NCI-H146 (cell line): ENCODE measurements at places on chromosomes 11 and 22.
A peak's percentile ranks its signal among the peaks of the same experiment; 100 is the strongest.

DNA sequence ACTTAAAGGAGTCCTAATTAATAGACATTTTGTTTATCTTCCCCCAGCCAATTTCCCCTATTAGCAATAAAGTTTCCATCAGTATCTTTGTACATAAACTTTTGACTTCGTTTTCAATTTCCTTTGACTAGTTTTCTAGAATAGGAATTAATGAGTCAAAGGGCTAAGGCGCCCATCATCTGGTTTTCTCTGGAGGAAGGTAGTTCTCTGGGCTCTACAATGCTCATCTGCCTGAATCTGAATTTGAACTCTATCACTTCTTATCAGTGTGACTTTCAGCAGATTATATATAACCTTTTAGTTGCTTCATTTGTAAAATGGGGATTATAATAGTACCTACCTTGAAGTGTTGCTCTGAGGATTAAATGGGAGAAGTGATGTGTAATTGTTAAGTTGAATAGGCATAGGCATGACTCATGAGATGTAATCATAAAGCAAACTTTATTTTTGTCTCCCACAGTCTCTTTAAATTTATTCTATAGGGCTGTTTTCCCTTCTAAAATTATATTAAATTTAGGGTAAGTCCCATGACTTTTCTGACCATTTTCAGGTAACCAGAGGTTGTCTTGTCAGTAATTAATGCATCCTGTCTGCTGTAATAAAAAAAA lies 5.8 kb upstream of the TUB start:
- DNase-seq: no peak

GRCh38 chr11:112863305-112863704 lies 97.9 kb upstream of the NCAM1 start:
- DNase-seq: no peak

GRCh38 chr11:131056036-131056435 lies 139.8 kb upstream of the SNX19 start:
- no peak for DNase-seq

- DNase-seq: no peak
These were observed 5.7 kb upstream of the SIDT2 start for GRCh38 chr11:117172724-117173421.

DNA sequence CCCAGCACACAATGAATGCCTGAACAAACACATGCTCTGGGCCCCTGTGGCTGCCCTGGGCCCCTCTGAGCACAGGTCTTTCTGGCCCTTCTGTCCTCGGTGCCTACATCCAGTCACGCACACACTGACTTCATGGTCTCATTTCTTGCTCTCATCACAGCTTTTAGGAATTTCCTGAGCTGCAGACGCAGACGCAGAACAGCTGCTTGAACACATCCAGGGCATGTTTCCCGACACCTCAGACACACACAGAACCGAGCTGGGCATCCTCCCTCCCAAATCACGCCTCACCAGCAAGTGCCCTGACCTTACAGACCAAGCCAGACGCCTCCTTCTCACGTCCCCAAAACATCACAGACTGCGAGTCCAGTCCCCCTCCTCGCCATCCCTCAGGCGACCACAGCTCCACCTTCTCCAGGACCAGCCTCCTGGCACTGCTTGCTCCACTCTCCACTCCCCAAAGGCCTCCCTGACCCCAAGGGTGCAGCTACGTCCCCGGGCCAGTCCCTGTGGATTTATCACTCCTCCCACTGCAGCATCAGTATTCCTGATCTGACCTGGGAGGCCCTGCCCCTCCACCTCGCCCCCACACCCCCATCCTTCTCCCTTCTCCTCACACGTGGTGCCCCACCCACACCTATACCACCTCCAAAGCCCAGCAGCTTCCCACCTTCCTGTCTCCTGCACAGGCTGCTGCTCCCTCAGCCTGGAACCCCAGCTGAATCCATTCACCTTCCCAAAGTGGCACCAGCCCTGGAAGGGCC lies 12.9 kb downstream of the SIRT3 start:
- no peak for DNase-seq

DNA sequence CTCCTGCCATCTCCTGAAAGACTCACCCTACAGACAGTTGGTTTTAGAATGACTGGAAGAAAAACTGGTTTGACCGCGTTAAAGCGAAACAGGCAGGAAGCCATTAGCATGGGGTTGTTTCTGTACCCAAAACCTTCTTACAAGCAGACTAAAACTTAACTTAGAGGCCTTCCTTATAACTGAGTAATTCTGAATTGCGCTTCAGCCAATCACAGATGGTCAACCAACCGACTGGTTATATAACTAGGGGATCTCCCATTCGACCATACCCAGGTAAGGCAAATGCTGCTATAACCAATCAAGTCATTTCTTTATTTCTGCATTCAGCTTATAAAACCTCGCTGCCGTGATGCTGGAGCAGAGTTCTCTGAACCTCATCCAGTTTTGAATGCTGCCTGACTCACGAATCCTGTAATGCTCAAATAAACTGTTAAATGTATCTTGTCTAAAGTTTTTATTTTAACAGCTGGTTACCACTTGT lies 87.8 kb upstream of the DRD2 start:
- no peak for DNase-seq

DNA sequence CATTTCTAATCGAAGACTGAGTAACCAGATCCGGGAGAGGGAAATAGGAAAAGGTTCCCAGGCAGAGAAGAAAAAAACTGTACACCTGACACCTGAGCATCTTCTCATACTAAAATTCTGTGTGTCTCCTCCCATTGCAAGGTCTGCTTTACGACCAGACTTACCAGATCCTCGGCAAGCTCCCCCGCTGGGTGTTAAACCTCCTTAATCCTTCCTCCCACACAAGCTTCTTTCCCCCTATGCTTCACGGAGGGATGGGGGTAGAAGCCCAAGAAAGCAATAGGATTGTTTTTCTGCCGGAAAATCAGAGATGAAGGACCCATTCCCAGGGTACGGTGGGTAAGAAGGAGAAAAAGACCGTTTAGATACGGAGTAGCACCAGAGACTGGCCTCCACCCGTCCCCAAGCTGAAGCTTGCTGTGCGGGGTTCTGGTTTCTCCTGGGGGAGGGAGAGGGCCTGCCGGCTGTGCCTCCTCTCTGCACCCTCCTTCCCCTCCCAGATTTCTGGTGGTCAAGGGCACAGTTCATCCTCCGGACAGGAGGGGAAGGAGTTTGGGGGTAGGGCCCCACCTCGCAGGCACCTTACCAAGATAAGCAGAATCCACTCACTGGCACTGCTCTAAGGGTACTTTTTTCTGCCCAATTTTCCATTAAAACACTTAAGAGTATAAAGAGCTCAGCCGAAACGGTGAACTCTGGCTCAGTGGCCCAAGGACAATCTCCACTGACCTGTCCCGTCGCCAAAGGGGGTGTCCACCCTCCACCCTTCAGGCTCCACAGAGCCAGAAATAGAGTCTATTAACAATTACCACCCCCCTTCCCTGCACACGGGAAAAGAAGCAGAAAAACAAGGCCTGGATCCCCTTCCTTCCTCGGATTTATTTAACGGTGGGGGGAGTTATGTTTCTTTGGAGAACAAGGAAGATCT lies 1.2 kb downstream of the TOB2 start:
- DNase-seq: peak; percentile 14

- DNase-seq: no peak
These were observed 34.1 kb upstream of the ME3 start for GRCh38 chr11:86706338-86707131.

DNA sequence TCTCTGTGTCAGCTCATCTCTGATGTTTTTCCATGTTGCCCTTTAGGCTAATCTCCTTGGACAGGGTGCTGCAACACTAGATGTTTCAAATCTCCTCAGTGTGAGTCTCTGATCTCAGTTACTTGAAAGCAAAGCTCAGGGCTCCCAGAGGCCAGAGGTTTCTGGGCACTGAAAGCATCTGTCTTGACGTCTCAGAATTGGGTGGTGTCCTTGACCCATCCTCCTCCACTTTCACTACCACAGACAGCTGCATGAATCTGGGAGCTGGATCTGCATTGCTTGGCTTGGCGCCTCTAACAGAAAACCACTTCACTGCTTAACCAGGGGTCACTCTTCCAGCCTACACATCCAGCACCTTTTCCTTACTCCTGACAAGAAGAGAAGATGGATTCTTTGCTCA lies 399.4 kb downstream of the NXPE2 start:
- no peak for DNase-seq

GRCh38 chr11:57938351-57938750 lies 85.3 kb upstream of the OR9Q1 start:
- no peak for DNase-seq

GRCh38 chr11:44971185-44971584 lies 20.5 kb upstream of the TP53I11 start:
- no peak for DNase-seq

GRCh38 chr22:34225278-34225677 lies 305.0 kb upstream of the LARGE1 start:
- DNase-seq: no peak

DNA sequence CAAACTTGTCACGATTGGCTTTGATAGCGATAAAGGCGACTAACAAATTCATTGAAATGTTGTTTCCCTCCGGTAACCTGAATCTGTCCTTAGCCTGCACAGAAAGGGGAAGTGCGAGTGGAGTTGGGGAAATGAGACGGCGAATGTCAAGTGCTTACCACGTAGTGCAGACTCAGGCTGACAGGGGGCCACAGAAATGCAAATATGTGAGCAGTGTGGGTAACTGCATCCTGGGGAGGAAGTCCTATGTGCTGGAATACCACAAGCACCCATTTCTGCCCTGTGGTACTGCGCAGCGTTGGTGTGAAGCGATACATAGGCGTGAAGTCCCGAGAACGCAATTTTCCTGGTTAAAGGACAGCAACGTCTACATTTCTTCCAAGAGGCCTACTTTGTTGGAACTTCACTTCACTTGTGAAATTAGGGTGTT lies 869 bp upstream of the EIF4ENIF1 start:
- DNase-seq: peak; percentile 30

DNA sequence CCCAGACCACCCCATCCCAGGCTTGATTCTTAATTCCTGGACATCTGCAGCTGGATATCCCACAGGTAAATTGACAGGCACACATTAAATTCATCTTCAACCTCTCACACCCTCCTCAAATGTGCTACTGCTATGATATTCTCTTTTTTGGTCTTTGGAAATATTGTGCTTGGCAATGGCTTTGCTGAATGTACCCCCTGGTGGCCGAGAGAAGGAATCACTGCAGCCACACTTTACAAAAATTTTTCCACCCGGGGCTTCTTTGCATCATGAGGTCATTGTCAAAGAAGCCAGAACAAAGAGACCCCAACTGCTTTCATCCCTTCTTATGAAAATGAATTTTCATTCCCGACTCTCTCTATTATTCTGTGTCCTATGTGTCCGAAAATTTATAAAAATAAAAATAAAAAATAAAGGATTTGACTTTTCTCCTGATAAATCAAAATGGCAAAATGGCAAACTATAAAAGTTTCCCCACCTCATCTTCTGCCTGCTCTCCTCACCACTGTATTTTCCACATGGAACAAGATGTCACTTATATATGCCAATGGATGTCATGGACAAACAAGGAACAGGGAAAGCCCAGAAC lies 15.0 kb upstream of the CYB5R2 start:
- DNase-seq: no peak

- DNase-seq: no peak
These were observed 11.0 kb upstream of the PTPRJ start for GRCh38 chr11:47969401-47969800.

DNA sequence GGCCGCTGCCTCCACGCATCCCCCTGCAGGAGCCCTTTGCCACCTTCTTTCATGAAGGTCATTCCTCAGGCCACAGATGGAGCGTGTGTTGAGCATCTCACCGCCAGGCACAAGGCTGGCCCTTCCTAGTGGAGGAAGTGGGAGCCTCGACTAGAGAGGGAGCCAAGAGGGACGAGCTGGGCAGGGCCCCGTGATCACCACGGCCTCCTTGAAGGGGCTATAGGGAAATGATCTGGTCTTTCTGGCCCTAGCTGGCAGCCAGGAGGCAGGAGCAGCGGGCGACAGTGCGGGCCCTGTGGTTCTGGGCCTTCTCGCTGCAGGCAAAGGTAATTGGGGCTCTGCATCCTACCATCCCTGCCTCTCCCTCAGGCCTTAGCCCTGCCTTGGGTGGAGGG lies 49.1 kb downstream of the PISD start:
- DNase-seq: no peak

DNA sequence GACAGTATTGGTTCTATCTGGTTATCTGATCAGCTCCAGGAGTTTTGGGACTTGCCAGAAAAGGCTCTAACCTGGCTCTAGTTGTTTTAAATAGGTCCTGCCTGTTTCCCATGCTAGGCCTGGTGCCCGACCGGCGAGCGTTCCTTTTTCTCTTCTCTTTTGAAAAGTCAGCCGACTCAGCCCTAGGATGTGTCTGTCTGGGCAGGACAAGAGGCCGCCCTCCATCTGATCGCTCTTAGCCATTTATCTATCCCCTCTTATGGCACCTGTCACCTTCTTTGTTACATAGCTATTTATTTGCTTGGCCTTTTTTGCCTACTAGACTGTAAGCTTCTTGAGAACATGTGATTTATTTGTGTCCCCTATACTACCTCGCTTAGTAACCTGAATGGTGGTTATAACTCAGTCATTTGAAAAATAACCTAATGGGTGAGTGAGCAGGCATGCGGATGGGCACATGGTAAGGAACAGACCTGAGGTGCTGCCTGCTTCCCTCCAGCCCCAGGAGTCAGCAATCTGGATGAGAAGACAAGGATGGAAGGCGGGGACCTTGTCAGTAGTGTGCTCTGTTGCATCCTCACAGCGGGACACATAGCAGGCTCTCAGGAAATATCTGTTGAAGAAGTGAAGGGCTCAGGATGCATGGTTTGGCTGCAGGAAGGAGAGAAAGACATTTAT lies 108.4 kb downstream of the ZBTB16 start:
- no peak for DNase-seq

DNA sequence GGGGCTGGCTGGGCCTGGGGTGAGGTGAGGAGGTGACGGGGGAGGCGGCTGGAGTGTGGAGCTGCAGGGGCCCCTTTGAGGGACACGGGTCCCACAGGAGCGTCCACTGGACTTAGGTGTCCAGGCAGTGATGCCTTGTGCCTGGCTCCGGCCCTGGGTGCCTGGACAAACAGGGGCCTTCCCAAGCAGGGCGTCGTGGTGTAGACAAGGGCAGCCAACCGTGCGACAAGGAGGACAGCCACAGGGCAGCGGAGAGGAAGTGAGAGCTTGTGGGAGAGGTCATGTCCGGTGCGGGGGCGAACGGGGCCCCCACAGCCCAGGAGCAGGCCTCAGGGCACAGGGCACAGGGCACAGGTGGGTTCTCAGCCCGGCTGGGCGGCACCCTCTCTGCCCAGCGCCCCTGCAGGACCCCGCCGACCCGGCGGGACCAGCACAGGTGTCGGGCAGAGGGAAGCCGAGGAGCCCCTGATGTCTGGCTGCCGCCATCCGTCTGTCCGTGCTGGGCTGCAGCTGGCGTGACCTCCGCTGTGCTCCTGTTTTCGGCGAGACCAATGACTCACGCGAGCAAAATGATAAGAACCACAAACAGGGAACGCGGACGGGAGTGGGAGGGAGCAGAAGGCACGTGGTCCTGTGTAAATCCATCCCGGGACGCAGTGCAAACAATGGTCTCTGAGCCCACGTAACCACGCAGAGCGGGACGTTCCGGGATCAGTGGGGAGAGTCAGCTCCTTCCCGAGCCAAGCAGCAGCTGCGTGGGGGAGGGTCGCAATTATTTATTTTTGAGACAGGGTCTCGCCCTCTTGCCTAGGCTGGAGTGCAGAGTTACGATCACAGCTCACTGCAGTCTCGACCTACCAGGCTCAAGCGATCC lies 49.1 kb upstream of the A4GALT start:
- DNase-seq: peak; percentile 2

- DNase-seq: no peak
These were observed 33.7 kb downstream of the DAGLA start for GRCh38 chr11:61713906-61714305.

GRCh38 chr11:58923300-58923788 lies 15.9 kb upstream of the GLYATL1 start:
- peak; percentile 11 for DNase-seq

- peak; percentile 19 for DNase-seq
These were observed 8.2 kb downstream of the PHF21A start for GRCh38 chr11:46112961-46113607.

- DNase-seq: no peak
These were observed 21.1 kb upstream of the CAPRIN1 start for GRCh38 chr11:34030382-34030781.
